ENCODE measurements at places on chromosomes 3 and 15.

GRCh38 chr3:33360136-33360825, 79.9 kb downstream of the UBP1 start:
- DNase-seq = peak; percentile 85

GRCh38 chr3:55934771-55935170, 447.7 kb upstream of the WNT5A start:
- no peak for DNase-seq

DNA sequence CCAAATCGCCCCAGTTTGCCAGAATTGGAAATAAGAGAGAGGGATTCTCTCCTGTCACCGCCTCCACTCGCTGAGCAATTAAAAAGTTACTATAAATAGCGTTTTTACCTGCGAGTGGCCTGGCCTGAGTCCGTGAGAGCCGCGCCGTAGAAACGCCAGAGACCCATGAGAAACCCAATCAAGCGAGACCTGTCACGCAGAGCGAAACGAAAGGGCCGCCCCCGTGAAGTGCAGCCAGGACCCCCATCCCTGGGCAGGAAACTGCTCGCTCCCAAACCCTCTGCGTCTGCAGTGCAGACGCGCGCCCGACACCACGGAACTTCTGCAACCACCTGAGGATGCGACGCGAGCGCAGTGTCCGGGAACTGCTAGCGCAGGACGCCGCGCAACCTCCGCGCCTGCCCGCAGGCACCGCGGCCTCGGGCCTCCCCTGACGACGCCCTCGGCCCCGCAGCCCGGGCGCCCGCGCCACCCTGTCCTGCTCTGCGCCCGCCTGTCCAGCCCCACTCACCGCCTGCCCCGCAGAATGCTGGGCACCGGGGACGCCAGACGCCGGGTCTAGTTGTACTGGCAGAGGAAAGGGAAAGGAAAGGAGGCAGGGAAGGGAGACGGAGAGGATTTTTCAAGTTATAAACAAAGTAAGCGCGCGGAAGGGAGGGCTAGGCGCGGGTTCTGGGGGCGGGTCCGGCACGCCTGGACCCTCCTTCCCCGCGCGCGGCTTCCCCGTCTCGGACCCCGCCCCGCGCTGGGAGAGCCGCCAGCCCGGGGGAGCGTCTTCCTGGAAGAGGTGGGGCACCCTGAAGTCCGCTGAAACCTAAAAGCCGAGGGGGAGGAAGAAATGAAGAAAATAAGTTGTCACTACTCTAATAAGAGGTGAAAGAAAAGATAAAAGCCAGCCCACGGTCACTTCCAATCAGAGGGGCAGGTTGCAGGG, at the start of gene PLSCR4:
Gene PLSCR4, minus strand, starts transcription at position 657 of the 934 bp plus-strand sequence. CDS start 29,034 bp downstream, outside the sequence.
- DNase-seq = peak; percentile 34

- DNase-seq = no peak
Observed at GRCh38 chr3:118531816-118532215, 502.8 kb downstream of the IGSF11 start.

DNA sequence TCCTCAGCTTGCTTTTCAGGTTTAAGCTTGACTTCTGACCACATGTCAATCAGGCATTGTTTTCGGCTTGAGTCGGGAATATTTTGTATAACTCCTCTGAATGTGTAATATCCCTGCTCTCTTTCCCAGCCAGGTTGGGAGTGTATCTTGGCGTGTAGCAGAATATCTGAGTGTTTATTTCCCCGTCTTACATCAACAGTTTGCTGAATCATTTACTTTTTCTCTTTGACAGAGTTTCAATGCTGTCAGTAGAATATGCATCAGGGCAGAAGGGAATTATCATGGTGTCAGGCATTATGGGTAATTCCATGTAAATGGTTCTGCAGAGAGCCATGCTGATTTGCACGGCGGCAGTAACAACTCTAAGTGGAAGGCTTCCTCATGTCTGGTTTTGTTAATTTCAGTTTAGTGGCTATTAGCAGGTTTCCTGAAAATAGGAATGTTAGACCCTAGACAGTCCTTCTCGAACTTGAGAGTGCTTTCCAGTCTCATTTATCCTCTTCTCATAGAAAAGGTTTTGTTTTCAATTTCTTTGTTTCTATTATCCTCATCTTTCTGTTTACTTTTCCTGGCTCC, 566.3 kb downstream of the AGBL1 start:
- DNase-seq = no peak

- no peak for DNase-seq
Observed at GRCh38 chr3:50286322-50287227, 5.7 kb downstream of the IFRD2 start.

- no peak for DNase-seq
Observed at GRCh38 chr3:187921391-187922074, 176.3 kb upstream of the BCL6 start.

DNA sequence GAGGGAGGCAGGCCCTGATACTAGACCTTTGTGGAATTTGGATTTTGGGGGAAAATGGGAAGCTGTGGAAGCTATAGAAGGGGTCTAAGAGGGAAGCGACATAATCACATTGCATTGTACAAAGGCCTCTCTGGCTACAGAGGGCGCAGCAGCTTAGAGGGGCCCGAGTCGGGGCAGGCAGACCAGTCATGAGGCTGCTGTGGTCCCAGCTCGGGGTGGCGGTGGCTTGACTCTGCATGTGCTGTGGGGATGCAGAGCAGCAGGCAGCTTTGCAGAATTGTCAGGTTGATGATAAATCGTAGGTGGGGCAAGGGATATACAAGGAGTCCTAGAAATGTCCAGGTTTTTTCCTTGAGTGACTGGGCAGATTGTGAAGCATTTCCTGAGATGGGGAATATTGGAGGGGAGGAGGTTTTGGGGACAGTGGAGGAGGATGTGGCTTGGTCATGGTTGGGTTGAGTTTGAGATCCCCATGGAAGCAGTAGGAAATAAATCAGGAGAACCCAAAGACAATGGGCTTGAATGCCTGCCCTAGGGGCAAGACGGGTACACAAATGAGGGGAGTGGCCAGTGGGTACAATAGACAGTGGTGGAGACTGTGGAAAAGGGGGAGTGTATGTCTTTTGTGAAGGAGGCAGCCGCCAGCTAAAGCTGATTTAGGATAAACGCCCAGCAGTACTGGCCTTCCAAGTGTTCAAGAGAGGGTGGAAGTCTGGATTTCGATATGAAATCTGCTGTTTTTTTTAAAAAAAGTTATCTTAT, 94.1 kb downstream of the HMG20A start:
- DNase-seq = no peak

- no peak for DNase-seq
Observed at GRCh38 chr3:52250122-52250521, 4.6 kb downstream of the PPM1M start.

GRCh38 chr15:34012461-34013028, 26.5 kb downstream of the AVEN start:
- DNase-seq = no peak

DNA sequence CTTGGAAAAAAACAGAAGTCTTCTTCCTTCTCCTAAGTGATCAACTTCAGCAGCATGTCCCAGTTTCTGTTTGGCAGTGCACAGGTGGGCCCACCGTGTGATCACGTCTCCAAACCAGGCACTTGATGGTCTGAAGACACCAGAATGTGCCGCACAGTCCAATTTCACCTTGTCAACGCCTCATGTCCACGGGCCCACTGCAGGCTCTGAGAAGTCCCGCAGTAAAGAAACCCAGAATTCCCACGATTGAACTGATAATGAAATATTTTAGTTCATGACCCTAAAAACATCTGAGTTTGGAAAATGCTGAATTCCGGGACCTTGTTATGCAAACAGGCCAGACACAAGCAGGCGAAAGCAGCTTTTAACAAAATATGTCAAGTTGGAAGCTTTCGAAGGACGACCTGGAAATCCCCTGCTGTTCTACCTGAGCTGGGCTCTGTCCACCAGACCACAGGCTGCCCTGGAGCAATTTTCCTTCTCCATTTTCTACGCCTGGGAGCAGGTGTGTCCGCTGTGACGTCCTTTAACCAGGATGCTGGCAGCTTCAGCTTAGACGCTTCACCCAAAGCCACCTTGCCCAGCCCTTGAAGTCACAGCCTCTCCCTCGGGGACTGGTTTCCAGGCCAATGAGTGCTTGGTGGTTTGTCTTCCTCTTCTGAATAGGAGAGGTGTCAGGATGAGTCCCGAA, 167.8 kb upstream of the IQSEC1 start:
- no peak for DNase-seq

DNA sequence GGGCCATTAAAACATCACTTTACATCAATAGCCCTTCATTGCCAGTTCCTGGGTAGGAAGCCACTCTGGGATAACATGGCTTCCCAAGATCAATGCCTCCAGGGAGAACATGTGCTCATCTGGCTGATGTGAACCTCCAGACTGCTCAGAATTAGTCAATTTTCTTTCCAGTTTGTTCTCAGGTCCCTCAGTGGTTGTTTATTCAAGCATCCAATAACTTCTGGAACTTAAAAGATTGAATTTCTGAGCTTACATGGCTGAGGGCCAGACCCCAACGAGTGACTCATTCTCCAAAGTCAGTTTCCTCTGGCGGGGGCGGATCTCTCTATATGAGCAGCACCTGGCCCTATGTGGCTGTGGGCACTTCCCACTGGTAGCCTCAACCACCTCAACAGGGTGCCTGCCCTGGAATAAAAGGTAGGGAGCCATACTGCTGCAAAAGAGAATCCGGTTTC, 34.0 kb downstream of the LYZL4 start:
- DNase-seq = peak; percentile 82

Data from HS-5 (cell line).